ENCODE measurements at places on chromosomes 16 and 17.

DNA sequence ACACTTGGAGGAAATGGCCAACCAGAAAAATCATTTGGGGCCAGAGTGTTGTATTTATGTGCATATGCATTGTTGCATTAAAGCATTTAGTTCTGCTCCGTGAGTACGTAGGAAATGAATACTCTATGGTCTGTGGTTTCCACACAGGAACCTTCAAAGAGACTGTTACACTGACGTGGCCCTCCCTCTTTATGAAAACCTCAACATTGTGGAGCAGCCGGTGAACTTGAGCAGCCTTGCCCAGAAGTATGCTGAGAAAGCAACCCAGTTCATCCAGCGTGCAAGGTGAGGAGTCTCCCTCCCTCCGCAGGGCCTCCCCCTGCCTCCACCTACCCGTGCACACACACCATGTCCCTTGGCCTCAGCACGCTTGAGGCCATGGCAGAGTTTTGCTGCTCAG is 65.2 kb downstream of the ARSG start:
- peaks cover 17% of the 10 kb centered on the region for H3K4me1 ChIP-seq
- H3K27me3 ChIP-seq, result no peaks in the 10 kb centered on the region
- no peak overlapping the region for H3K4me3 ChIP-seq
- no peak overlapping the region for H3K27ac ChIP-seq
- DNase-seq, result no peak
- H3K36me3 ChIP-seq, result 0 out of 2 replicates have a peak, but pooled peaks cover 3% of the 10 kb centered on the region

- no peak for DNase-seq
- no peaks in the 10 kb centered on the region for H3K27me3 ChIP-seq
- H3K36me3 ChIP-seq, result no peaks in the 10 kb centered on the region
- H3K4me1 ChIP-seq, result peaks cover 8% of the 10 kb centered on the region
Measured at GRCh38 chr16:49969091-49970030, 55.7 kb upstream of the CNEP1R1 start.

DNA sequence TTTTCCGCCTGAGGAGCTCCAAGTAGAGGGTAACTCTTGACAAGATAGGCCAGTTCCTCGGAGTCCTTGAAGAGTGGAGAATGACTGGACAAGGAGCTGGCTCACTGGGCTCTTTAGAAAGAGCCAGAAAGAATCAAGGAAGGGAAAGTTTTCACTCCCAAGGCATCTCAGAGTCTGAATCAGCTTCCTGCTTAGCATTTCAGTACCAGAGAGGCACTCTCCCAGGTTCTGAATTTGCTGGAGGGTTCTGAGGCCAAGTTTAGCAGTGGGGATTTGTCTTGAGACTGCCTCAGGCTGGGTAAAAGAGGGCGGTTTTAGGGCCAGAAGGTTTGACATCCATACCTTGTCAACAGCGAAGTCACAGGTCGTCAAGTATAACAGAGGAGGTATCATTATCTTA is 25.5 kb downstream of the GP2 start:
- no peak overlapping the region for H3K27ac ChIP-seq
- no peaks in the 10 kb centered on the region for H3K27me3 ChIP-seq
- no peak for DNase-seq
- 0 out of 2 replicates have a peak, but pooled peaks cover 3% of the 10 kb centered on the region for H3K4me1 ChIP-seq
- no peak overlapping the region for H3K4me3 ChIP-seq

GRCh38 chr16:89880477-89881367 is 7.3 kb downstream of the TCF25 start:
- no peaks in the 10 kb centered on the region for H3K27me3 ChIP-seq
- H3K27ac ChIP-seq, result peak overlapping the region; percentile 86
- H3K36me3 ChIP-seq, result peaks cover 54% of the 10 kb centered on the region

- H3K4me3 ChIP-seq, result no peak overlapping the region
- DNase-seq, result no peak
- H3K27me3 ChIP-seq, result peaks cover 10% of the 10 kb centered on the region
- H3K36me3 ChIP-seq, result peaks cover 31% of the 10 kb centered on the region
- H3K27ac ChIP-seq, result no peak overlapping the region
Measured at GRCh38 chr17:47973541-47973940, 2.6 kb downstream of the CDK5RAP3 start.

- no peak overlapping the region for H3K27ac ChIP-seq
- DNase-seq, result no peak
- H3K27me3 ChIP-seq, result no peaks in the 10 kb centered on the region
Measured at GRCh38 chr17:61540874-61541273, 50.1 kb downstream of the NACA2 start.

- no peak overlapping the region for H3K27ac ChIP-seq
- no peaks in the 10 kb centered on the region for H3K4me1 ChIP-seq
- peak overlapping the region; percentile 75 for H3K4me3 ChIP-seq
- H3K27me3 ChIP-seq, result peaks cover 46% of the 10 kb centered on the region
- peak; percentile 61 for DNase-seq
Measured at GRCh38 chr16:80803339-80804055, 901 bp downstream of the CDYL2 start.

DNA sequence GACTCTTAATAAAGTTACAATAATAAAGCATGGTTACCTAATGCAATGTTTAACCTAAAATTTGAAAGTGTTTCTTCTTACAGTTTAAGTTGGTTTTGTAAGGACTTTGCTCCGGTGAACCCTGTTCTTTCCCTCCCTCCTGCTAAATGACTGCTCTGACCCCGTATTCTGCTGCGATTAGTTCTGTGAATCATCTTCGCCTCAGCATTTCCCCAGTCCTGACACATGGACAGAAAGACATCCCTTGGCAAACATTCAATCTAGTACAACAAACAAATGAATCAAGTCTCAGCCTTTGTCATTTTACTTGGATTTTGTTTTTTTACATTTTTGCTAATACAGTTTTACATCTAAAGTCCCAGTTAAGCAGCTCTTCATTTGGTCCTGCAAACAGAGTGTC is 15.4 kb downstream of the KCNJ2 start:
- H3K36me3 ChIP-seq, result no peaks in the 10 kb centered on the region
- no peak overlapping the region for H3K4me3 ChIP-seq
- no peak for DNase-seq
- no peaks in the 10 kb centered on the region for H3K27me3 ChIP-seq

- H3K27me3 ChIP-seq, result no peaks in the 10 kb centered on the region
- no peak for DNase-seq
- no peak overlapping the region for H3K4me3 ChIP-seq
- H3K4me1 ChIP-seq, result peaks cover 52% of the 10 kb centered on the region
Measured at GRCh38 chr17:74759243-74759801, 10.9 kb downstream of the NHERF1 start.

DNA sequence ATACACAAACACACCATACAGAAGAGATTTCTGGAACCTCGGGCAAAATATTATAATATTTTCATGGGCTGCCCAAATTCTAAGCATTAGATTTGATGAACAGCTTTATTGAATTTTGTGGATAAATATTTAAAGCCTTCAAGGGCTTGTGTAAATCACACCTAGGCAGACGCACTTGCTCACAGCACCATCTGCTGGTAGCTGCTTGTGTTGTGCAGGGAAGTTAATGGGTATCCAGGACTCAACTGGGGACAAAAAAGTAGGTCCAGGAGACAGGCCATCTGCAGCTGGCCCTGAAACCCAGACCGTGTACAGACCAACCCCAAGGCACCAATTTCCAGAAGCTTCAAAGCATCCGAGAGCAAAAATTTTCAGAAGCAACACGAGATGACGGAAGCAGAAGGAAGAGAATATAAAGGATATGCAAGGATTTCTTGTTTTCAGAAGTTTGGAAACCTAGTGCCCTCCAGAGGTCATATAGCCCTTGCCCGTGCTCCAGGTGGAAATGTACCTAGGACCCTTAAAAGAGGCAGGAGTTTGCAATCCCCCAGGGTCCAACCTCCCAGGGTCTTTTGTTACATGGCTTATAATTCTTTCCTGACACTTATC is 140.0 kb downstream of the CHD9NB start:
- no peak overlapping the region for H3K4me3 ChIP-seq
- no peaks in the 10 kb centered on the region for H3K27me3 ChIP-seq
- H3K27ac ChIP-seq, result no peak overlapping the region
- DNase-seq, result peak; percentile 83
- H3K36me3 ChIP-seq, result no peaks in the 10 kb centered on the region
- peaks cover 6% of the 10 kb centered on the region for H3K4me1 ChIP-seq

GRCh38 chr16:88116121-88116520 is 164.9 kb downstream of the BANP start:
- H3K36me3 ChIP-seq, result no peaks in the 10 kb centered on the region
- H3K4me3 ChIP-seq, result no peak overlapping the region
- DNase-seq, result no peak
- no peaks in the 10 kb centered on the region for H3K27me3 ChIP-seq
- no peak overlapping the region for H3K27ac ChIP-seq

DNA sequence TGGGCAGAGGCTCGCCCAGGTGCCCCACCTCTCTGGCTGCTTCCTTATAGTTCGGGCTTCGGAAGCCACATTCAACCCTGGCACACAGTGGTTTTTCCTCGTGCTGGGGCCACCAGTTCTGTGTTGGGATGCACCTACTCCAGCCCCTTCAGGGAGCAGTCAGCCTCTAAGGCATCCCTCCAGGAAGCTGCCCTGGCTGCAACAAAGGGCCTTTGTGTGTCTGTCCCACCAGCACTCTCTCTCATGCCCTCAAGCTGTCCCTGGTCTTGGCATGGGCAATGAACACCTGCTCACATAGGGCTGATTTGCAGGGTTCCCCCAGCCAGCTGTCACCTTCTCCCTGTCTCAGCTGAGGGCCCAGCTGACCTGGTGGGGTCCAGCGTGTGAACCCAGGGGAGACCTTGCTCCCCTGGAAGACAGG is 754 bp upstream of the NOXO1 start:
- peaks cover 5% of the 10 kb centered on the region for H3K36me3 ChIP-seq
- no peak for DNase-seq
- peaks cover 27% of the 10 kb centered on the region for H3K4me1 ChIP-seq
- H3K27ac ChIP-seq, result no peak overlapping the region
- H3K27me3 ChIP-seq, result peaks cover 39% of the 10 kb centered on the region
- H3K4me3 ChIP-seq, result no peak overlapping the region

- H3K27me3 ChIP-seq, result no peaks in the 10 kb centered on the region
- H3K36me3 ChIP-seq, result peaks cover 15% of the 10 kb centered on the region
- no peak for DNase-seq
- H3K4me3 ChIP-seq, result no peak overlapping the region
- H3K4me1 ChIP-seq, result peaks cover 5% of the 10 kb centered on the region
Measured at GRCh38 chr16:87701505-87701921, 64.3 kb downstream of the KLHDC4 start.

- peaks cover 24% of the 10 kb centered on the region for H3K4me1 ChIP-seq
- peak overlapping the region; percentile 39 for H3K27ac ChIP-seq
- H3K36me3 ChIP-seq, result no peaks in the 10 kb centered on the region
- no peaks in the 10 kb centered on the region for H3K27me3 ChIP-seq
- H3K4me3 ChIP-seq, result no peak overlapping the region
Measured at GRCh38 chr17:78899361-78900260, 3.4 kb downstream of the CEP295NL start.

DNA sequence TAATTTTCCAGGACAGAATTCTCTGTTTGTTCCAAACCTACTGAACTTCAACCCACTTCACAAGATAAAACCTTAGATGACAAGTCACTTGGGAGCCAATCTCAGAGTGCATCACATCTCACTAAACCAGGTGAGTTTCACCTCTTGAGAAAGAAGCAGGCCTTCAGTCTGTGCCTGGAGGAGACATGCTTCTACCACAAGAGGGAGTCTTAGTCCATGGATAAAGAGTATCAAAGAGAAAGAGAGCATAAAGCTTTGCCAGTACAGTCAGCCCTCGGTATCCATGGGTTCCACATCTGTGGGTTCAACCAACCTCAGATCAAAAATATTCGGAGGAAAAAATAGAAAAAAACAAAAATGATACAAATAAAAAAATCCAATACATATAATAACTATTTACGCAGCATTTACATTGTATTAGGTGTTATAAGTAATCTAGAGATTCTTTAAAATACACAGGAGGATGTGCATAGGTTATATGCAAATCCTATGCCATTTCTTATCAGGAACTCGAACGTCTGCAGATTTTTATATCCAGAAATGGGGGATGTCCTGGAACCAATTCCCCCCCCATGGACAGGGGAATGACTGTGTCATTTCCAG is 37.7 kb downstream of the DUSP14 start:
- H3K4me3 ChIP-seq, result no peak overlapping the region
- H3K4me1 ChIP-seq, result no peaks in the 10 kb centered on the region
- peaks cover 9% of the 10 kb centered on the region for H3K36me3 ChIP-seq
- H3K27ac ChIP-seq, result peak overlapping the region; percentile 26

DNA sequence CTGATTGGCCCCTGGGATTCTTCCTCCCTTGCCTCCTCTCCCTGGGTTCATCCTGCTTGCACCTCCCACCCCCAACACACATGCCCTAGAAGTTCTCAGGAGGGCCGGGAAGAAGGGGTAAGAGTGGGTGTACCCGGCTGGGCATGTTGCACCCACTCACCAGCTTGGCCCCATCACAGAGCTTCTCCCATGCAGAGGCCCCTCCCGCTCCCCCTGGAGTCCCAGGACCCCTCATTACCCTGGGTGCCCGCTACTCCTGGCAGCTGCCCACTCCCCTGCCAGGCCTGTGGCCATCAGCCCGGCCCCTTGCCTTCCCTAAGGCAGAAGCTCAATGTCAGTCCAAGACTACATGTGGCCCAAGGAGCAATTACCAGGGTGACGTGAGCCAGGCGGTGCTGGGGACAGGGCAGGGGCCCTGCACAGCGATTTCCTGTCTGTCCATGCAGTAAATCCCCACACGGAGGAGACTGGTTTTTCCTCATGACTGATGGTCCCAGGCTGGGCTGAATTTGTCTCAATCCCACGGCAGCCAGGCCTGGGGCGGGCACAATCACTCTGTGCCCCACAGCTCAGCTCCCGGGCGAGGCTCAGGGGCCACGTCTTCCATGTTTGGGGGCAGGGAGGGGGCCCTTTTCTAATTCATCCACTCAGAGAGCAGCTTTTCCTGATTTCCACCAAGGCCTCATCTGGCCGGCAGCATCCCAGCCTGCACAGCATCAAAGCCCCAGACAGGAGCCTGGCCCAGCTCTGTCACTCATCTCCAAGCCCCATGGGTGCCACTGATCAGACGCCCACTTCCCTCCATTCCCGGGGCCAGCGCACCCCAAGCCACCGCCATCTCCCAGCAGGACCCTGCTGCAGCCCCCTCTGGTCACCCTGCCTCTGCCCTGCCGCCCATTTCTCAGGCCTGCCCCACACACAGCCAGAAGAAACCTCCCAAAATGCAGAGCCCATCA is 234.7 kb downstream of the KATNIP start:
- 0 out of 2 replicates have a peak, but pooled peaks cover 2% of the 10 kb centered on the region for H3K4me1 ChIP-seq
- no peaks in the 10 kb centered on the region for H3K27me3 ChIP-seq
- no peaks in the 10 kb centered on the region for H3K36me3 ChIP-seq
- no peak overlapping the region for H3K27ac ChIP-seq
- H3K4me3 ChIP-seq, result no peak overlapping the region
